Anterior cingulate cortex (tissue), 58 donors: ENCODE measurements at places on chromosomes 2 and 18.
A peak's percentile ranks its signal among the peaks of the same experiment; 100 is the strongest.

DNA sequence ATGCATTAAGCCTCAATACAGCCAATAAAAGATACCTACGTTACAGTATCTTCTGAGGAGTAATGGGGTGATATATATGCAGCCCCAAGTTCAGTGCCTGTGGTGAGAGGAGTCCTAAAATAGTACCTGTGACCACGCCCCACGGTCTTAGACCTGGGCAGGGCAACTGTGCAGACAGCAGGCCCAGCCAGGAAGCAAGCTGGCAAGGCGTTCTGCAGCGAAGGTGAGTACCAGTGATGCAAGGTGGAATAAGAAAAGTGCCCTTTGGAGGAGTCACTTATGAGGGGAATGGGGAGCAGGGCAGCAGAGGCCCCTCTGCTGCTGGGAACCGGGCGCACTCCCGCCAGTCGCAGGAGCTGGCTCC, 12.7 kb upstream of the MAP3K2 start:
- no peak for DNase-seq

DNA sequence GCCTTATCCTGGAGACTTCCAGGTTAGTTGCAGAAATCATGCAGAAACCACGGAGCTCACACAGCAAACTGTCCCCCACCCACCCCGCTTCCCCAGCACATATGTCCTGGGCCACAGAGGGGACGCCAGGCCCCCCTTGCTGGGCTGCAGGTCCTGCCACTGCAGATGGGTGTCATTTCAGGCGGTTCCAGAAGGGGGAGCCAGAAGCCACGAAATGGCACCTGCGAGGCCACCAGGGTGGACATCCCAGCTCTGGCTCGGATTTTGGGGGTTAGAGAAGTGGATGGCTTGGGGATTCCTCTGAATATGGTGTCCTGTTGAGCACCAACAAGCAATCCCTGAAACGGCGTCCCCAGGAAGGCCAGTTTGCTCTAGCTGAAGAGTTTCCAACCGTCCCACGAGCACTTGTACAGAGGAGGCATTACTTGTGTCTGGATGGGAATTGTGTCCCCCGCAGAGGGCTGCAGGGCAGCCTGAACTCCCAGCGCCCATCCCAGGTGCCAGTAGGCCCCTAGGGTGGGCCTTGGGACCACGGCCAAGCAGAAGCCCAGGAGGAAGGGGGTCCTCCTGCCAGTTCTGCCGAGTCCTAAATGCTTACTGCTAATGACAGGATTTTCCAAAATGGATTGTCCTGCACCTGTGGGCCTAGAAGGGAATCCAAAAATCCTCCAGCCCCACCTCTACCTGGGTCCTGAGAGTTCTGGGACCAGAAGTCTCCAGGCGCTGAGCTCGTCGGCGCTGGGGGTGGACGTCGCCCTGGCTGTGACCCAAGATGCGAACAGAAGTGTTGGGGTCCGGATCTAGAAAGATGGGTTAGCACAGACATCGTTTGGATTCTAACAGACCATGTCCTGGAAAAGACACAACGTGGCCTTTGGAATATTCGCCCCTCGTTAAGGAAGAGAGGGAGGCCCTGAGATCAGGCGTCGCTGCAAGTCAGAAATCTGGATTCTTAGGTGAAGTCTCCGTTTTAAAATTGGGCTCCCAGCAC, 14.6 kb upstream of the NFATC1 start:
- DNase-seq = peak; percentile 42

DNA sequence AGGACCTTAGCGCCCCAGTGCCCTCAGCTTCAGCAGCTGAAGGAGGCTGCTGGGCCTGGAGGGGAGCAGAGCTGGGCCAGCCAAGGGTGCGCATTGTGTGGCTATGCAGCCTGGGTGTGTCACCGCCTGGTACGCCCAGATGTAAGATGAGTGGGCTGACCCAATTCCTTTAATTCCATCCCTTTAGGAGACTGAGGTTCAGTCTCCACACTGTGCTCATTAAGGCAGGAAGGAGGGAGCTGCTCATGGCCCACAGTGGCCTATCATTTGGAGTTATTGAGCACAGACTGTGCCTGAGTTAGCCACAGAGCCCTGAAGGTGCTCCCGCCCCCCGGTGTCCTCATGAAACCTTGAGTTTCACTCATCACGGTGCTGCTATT, 194.1 kb upstream of the GLI2 start:
- DNase-seq = no peak

DNA sequence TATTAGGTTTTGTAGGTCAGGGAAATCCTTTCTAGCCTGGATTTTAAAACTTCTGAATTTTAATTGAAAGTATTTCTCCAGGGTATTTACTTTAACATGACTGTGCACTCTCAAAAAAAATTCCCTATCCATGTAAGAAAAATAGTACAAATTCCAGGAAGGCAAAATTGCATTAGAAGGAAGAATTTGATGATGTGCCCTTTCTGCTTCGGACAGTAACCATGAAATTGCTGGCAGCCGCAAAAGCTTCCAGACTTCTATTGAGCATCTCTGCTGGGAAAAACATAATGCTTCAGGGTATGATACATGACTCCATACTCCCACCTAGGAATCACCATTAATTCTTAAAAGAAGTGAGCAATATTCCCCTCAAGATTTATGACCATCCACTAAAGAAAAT, 17.2 kb upstream of the KLF7 start:
- DNase-seq = no peak

GRCh38 chr2:120746144-120746543, 10.5 kb downstream of the GLI2 start:
- DNase-seq = no peak

DNA sequence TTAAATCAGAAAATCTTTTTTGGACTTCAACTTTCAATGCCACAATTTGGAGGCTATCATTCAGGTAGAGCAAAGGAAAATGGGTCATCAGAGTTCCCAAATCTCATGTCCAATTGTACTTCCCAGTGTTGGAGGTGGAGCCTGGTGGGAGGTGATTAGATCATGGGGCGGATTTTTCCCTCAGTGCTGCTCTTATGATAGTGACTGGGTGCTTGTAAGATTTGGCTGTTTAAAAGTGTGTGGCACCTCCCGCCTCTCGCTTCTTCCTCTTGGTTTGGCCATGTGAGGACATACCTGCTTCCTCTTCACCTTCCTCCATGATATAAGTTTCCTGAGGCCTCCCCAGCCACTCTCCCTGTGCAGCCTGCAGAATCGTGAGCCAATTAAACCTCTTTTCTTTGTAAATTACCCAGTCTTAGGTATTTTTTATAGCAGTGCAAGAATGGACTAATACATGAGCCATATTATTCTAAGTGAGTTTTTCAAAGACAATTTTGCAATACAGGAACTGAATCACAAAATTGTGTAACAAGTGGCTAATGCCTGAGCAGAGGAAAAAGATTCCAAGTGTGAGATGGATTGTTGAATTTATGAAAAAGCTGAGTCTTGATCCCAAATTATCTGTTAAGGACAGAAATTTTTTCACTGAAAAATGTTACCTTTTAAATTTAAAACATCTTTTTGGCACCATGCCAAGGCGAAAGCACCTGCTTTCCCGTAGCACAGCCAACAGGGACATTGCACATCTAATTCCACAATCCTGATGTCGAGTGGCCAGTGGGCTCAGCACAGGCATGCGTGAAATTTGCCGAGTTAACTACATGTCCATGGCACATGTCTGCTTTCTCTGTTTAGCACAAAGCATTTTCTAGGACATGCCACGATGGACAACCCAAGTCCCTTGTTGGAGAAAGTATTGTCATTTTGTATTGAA, 150.9 kb downstream of the COL6A3 start:
- DNase-seq = no peak
